ENCODE measurements at places on chromosomes 6 and 20.
A peak's percentile ranks its signal among the peaks of the same experiment; 100 is the strongest.

DNA sequence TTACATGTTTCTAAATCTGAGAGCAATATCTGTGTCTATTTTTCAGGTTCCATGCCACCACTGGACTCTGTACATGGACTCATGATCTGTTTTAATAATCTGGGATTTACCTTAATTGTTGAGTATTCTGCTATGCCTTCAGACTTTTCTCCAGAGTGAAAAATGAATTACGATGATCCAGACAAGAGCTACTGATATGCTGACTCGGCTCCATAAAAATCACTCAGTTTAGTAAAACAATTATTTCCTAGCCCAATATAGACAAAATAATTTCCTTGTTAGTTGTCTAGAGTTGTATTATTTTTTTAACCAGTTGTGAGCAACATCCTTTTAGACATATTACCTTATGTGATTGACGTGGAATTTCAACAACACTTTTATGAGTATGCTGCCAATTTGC, 736.8 kb downstream of the RFPL4B start:
- DNase-seq = no peak

DNA sequence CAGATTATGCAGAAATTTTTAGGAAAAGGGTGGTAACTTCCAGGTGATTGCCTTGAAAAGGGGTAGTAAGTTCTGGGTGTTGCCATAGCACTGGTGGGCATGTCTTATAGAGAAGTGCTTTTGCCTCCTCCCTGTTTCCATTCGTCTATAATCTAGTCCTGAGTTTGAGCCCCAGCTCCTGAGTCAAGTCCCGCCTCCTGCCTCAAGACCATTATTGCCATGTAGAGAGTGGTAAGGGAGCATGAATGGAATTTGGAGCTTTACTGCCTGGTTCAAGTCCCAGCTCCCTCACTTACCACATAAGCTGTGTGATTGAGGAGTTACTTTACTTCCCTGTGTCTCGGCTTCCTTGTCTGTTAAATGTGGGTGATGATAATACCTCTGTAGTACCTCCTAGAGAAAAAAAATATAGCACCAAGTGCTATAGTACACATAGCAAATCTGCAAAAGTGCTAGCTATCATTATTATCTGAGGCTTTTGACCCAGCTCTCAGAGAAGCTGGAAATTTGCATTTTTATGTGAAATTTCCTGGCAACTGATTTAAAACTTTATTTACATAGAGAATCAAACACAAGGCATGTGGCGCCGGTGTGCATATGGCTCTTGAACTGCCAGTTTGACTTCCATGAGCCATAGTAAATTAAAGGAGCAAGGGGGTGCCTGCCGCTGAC, 36.0 kb downstream of the TGM6 start:
- no peak for DNase-seq

DNA sequence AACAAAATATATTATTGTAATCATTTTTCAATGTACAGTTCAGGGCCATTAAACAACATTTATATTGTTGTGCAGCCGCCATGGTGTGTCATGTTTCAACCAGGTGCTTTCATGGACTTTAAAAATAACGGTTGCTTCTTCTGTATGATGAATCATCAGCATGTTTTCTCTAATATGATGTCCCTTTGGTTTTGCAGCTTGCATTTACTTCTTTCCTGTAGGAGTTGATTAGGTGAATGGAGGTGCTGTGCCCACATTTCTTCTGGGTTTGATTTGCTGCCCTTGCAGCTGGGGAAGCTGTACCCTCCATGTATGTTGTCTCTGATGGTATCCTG, 54.9 kb upstream of the TULP4 start:
- no peak for DNase-seq

DNA sequence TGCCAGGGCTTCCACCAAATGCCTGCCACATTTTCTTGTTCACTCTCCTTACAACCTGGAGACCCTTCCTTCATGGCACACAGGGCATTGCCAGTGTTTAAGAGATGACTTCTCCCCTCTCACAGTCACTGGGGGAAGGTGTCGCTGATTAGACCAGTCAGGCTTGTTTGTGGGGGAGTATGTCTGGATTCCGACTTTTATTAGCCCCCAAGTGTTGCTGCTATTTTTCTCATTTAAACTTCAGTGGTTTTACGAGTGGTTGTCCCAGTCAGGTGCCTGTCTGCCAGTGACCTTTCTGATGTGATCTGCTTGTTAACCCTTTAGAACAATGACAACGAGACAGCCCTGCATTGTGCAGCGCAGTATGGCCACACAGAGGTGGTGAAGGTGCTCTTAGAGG, 92.3 kb downstream of the ANKS1A start:
- DNase-seq = no peak

DNA sequence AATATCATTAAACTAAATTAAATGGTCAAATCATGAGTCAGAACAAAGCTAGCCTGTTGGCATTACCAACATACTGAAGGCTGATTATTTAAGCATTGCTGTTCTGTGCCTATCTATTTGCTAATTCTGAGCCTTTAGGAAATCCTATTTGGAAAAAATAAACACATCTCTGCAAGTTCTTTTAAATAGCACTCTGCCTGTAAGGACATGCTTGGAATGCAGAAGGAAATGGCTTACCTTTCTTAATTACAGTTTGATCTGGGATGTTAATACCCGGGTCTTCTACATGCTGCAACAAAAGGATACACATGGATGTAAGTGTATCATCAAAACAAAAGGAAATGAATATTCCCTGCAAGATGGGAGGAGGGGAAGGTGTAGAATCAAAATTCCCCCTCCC, 8.3 kb downstream of the TFAP2A start:
- no peak for DNase-seq

DNA sequence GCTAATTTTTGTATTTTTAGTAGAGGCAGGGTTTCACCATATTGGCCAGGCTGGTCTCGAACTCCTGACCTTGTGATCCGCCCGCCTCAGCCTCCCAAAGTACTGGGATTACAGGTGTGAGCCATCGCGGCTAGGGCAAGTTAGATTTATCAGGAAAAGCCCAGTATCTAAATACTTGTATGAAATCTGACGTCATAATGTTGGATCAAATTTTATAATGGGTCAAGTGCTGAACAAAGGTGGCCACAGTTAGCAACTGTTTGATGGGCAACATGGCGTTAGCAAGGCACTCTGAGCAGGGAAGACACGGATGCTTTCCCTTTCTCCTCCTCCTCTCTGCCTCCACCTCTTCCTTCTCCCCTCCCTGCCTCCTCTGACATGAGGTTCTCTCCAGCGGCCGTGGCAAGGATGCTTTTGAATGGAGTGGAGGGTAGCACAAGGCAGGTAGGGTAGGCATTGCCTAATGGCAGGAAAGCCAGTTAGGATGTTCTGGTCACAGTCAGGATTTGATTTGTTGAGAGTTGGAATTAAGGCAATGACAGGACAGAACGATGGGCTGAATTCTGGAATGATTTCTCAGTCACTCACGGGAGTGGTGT, 149.6 kb downstream of the BCAS1 start:
- no peak for DNase-seq

DNA sequence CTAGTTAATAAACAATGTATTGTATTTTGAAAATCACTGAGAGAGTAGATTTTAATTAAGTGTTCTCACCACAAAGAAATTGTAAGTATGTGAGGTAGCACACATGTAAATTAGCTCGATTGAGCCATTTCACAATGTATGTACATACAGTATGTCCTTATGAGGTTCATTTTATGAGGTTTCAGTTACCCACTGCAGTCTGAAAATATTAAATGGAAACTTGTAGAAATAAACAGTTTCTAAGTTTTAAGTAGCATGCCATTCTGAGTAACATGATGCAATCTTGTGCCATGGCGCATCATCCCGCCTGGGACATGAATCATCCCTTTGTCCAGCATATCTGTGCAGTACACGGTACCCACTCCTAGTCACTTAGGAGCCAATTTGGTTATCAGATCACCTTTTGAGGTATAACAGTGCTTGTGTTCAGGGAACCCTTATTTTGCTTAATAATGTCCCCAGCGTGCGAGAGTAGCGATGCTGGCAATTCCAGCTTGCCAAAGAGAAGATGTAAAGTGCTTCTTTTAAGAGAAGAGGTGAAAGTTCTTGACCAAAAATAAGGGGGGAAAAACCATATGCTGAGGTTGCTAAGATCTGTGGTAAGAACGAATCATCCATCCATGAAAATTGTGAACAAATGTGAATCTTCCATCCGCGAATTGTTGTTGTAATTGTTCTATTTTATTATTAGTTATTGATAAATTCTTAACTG, 64.7 kb downstream of the KCNS1 start:
- no peak for DNase-seq

GRCh38 chr20:35369804-35370203, 42.0 kb downstream of the UQCC1 start:
- DNase-seq = no peak

DNA sequence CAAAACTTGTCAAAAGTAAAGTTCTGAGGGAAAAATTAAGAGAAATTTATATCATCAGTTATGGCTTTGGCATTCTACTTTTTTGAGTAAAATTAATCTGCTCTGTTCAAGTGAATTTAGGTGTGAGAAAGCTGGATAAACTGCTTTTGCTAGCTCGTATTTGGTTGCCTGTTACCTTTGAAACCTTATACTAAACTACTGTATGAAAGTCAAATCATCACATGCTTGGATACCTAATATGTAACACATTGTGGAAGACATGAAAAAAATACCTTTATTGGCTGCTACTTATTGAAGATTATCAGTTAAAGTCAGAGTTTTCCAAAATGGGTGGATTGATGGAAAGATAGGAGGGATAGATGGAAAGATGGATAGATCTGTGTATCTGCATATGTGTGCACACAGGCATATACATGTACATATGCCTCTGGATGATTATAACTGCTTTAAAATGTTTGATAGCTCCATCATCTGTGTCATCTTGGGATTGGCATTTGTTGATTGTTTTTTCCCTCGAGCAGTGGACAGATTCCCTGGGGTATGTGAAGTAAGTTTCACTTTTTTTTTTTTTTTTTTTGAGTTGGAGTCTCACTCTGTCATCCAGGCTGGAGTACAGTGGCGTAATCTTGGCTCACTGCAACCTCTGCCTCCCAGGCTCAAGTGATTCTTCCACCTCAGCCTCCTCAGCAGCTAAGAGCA, 24.3 kb downstream of the SCAF8 start:
- no peak for DNase-seq

DNA sequence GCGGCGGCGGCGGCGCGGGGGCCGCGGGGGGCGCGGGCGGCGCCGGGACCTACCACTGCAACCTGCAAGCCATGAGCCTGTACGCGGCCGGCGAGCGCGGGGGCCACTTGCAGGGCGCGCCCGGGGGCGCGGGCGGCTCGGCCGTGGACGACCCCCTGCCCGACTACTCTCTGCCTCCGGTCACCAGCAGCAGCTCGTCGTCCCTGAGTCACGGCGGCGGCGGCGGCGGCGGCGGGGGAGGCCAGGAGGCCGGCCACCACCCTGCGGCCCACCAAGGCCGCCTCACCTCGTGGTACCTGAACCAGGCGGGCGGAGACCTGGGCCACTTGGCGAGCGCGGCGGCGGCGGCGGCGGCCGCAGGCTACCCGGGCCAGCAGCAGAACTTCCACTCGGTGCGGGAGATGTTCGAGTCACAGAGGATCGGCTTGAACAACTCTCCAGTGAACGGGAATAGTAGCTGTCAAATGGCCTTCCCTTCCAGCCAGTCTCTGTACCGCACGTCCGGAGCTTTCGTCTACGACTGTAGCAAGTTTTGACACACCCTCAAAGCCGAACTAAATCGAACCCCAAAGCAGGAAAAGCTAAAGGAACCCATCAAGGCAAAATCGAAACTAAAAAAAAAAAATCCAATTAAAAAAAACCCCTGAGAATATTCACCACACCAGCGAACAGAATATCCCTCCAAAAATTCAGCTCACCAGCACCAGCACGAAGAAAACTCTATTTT, 2.0 kb downstream of the FOXC1 start:
- DNase-seq = no peak

GRCh38 chr6:167290786-167291622, at the start of gene UNC93A:
UNC93A (plus strand) TSS chr6:167291315; CDS start chr6:167291490, 175 bp downstream.
- DNase-seq = no peak

DNA sequence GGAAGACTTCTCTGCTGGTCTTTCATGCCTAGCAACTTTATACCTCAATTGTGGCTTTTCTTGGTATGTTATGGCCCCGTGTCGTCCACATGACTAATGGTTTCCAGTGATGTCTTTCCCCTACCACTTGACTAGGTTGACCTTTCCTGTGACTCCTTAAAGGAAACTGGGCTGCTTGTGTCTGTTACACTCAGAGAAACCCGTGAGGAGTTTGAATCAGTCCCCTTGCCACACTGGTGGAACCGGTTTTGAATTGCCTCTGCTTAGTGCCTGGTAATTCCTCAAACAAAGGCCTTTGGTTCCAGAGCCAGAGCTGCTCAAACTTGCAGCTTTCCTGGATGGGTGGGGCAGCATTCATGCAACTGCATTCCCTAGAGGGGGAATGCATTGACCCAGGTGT, 21.9 kb downstream of the ECT2L start:
- DNase-seq = peak; percentile 95

- no peak for DNase-seq
These were observed 181.9 kb downstream of the NFATC2 start for GRCh38 chr20:51360451-51361201.

DNA sequence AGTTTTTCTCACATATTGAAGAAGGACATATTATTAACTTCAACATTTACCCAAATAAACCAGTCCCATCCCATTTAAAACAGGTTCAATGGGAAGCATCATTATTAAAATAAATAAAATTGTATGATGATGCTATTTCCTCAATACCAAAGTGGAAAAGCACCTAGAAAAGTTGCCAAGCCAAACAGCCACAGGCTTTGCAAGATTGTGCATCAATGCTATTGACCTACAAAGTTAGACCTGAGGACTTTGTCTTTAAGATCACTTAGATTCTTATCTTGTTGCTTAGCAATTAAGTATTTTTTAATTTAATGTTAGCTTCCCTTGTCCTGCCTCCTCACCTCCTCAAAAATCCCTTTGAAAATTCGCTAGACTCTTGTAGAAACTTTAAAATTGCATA, 132.1 kb downstream of the SAMD5 start:
- DNase-seq = peak; percentile 65

DNA sequence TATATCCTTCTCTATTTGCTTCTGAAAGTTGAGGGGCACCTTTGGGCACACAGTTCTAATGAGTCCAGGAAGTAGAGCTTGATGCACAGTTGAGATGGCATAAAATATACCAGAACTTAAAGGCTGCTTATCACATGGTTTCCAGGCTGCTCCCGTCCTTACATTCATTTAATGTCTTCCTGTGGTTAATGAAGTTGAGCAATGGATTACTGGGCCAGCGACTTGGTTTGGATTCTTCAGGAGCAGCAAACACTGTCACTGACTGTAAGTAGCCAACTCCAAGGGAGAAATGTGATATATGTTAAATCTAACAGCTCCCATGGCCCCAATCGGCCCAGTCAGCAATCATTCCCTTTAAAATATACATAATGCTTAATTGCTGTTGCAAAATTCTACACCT, 9.0 kb upstream of the TSHZ2 start:
- no peak for DNase-seq

GRCh38 chr6:144027932-144028587, 20.0 kb upstream of the PLAGL1 start:
- no peak for DNase-seq

- DNase-seq = no peak
These were observed 662 bp upstream of the SLC9A8 start for GRCh38 chr20:49811825-49812506.

Data from T47D (cell line).